AG09319 (cell line): ENCODE measurements at places on chromosomes 3 and 15.

DNA sequence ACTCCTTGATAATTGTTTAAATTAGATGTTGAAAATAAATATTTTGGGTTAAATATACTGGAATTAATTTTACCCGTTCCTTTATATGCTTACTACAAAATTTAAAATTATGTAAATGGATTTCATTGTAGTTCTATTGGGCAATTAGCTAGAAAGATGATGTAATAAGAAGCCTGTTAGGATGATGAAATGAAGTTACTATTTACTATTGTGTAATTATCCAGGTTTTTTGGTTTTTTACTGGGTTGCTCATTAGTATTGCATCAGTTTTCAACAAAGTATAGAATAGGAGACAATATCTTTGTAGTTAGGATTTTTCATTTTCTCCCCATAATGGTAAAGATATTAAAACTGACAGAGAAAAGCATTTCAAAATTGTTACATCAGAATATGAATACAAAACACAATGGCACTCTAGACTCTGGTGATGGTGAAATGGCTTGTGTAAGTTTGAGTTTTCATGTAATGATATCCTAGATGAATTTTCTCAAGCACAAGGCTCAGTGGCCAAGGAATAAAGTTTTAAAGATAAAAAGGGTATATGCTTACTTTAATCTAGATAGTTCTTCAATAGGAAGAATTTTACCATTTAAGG, 222.0 kb downstream of the P3H2 start:
- DNase-seq: no peak

DNA sequence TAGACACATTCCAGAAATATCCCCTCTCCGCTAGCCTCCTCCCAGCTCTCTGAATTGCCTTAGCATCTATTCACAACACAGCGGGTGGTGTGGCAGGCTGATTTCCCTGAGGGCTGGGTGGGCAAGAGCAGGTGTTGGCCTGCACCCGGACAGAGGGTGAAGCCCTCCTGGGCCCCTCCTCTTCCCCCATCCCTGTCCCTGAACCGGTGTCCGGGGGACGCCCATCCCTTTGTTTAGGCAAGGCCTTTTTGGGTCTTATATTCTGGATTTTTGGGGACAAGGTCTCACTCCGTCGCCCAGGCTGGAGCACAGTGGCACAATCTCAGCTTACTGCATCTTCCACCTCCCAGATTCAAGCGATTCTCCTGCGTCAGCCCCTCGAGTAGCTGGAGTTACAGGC, 55.2 kb upstream of the KLHL25 start:
- no peak for DNase-seq

GRCh38 chr3:115655761-115656282, 32.5 kb downstream of the GAP43 start:
- no peak for DNase-seq

DNA sequence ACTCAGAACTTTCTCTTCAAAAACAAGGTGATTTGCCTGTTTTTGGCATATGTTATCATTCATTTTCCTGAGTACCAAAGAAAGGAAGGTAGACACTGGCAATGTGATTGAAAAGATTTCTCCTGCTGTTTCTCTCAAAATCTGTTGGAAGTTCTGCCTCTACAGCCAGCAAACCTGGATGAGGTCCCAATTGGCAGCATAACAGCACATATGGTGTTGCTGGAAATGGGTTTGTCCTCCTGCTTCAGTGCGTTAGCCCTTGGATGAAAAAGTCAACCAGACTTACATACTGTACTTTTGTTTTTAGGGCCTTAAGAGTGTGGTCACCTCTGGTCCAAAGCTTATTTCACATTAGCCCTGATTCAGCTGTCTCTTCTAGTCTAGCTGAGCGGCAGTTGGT, 237.6 kb upstream of the MME start:
- no peak for DNase-seq

DNA sequence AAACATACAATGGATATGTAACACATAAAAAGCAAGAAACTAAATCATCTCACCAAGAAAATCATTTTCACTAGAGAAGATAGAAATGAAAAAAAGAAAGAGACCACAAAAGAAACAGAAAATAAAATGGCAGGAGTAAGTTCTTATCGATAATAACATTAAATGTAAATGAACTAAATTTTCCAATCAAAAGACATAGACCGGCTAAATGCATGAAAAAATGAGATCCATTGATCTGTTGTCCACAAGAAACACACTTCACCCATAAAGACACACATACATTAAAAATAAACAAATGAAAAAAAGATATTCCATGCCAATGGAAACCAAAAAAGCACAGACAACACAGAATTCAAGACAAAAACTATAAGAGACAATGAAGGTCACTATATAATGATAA, 1771.9 kb downstream of the SI start:
- DNase-seq: no peak
